Mesenteric fat pad (tissue), 1 donor: ENCODE measurements at places on chromosomes 5 and 9. TPM values are rescaled to one million over a fixed set of nuclear protein-coding genes. Genes with fewer than 3 reads are reported as not detected.

Gene LECT2
- not detected for total RNA-seq

Gene PHF24
- 0.39 TPM for total RNA-seq

Gene B4GALT7
- total RNA-seq, result 28.8 TPM

Gene LCNL1
- 0.71 TPM for total RNA-seq

Gene FOXD4
- 0.32 TPM for total RNA-seq

Gene PRRX2
- total RNA-seq, result 8.5 TPM

Gene PCDHGC3
- 46.8 TPM for total RNA-seq

Gene PAEP
- total RNA-seq, result not detected

Gene GZMA
- total RNA-seq, result 1.0 TPM

Gene PCDHGA5
- 2.7 TPM for total RNA-seq

Gene RAB24
- 23.1 TPM for total RNA-seq

Gene SYNPO
- total RNA-seq, result 174 TPM

Gene PTBP3
- 53.6 TPM for total RNA-seq

Gene FCN2
- 1.2 TPM for total RNA-seq

Gene LHX6
- total RNA-seq, result 20.9 TPM

Gene PCYOX1L
- 1.9 TPM for total RNA-seq

Gene ZNF366
- total RNA-seq, result 13.8 TPM

Gene SPATA31D4
- not detected for total RNA-seq

Gene ITGA1
- 62.3 TPM for total RNA-seq

DNA sequence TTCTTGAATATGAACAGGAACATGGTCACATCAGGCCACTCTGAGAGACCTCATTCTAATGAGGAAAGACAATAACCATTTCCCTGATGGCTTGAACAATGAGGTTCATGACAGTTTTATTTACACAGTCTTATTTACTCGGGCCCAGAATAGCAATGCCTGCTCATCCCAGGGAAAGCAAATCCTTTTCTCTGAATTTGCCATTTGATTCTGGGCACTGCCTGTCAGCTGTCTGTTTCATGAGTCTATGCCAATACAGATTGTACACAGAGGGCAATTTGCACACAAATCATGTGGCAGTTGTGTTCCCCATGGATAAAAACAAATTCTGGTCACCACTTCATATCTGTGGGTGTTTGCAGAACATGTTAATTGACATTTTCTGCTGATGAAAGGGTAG is 492.5 kb downstream of the ACTL7B start:
- DNase-seq, result no peak

DNA sequence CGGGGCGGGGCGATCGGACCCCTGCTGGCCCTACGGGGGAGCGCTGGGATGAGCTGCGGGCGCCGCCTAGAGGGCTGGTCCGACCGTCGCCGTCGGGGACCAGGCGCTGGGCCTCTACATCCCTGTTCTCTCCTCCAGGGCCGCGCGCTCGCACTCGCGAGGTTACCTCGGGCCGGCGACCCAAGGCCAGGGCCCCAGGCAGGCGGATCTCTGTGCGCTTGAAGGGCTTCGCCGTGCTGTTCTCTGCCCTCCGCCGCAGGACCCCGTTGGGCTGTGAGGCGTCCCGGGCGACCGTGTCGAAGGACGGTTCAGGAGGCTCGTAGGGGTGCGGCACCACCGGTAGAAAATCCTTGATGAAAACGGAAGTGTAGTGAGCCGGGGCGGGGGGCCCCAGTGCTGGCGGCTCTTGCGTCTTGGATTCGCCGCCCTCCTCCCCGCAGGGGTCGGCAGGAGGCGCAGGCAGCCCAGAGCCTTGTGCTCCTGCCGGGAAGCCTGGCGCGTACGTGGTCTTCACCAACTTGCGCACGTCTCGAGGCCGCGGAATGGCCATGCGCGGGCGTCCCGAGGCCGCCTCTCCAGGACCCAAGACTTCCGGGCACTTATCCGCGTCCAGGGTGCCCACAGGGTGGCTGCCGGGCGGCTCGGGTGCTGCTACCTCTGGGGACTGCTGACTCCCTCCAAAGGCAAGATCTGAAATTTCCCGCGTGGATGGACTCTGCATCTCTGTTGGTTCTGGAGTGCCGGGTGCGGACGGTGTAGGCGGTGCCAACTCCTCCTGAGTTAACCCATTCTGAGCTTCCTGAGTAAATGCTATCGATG is 2.0 kb downstream of the PROB1 start:
- no peak for DNase-seq

DNA sequence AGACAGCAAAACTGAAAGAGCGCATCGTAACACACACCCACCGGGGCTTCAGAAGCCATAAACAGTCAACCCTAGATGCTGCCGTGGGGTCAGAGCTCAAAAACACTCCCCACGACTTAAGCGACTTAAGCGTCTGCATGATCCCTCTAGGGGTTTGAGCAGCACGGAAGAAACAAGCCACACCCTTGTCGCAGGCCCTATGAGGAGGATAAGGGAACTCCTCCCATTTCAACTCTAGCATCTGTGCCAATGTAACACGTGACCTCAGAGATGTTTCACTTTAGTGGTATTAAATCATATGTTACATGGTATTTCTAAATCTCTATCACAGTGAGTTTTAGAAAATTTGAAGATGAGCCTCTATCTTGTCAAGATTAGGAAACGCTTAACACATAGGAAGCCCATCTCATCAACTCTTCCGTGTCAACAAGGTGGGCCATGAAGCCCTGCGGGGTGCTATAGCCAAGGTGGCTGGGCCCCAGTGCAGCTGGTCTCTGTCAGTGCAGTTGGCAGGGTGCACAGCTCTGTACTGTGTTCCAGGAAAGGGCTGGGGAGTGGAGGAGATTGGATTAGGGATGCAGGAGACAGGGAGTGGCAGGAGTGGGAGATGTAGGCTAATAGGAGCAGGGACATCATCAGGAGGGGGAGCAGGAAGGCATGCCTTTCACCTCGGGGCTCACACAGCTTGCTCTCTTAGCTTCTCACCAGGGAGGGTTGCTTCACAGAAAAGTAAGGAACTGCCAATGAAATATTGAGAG is 33.1 kb downstream of the ZCCHC9 start:
- DNase-seq, result no peak

GRCh38 chr5:74643111-74643562 is 2.6 kb upstream of the ENC1 start:
- DNase-seq, result no peak

DNA sequence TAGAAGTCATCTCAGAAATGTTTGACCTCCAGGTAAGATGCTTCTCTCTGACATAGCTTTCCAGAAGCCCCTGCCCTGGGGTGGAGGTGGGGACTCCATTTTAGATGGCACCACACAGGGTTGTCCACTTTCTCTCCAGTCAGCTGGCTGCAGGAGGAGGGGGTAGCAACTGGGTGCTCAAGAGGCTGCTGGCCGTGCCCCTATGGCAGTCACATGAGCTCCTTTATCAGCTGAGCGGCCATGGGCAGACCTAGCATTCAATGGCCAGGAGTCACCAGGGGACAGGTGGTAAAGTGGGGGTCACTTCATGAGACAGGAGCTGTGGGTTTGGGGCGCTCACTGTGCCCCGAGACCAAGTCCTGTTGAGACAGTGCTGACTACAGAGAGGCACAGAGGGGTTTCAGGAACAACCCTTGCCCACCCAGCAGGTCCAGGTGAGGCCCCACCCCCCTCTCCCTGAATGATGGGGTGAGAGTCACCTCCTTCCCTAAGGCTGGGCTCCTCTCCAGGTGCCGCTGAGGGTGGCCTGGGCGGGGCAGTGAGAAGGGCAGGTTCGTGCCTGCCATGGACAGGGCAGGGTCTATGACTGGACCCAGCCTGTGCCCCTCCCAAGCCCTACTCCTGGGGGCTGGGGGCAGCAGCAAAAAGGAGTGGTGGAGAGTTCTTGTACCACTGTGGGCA is 642 bp downstream of the CSF2 start:
- DNase-seq, result no peak

GRCh38 chr9:137353223-137354152 is 51.4 kb upstream of the NRARP start:
- DNase-seq, result no peak

- DNase-seq, result no peak
These were observed 29.9 kb downstream of the SHLD3 start for GRCh38 chr5:65654713-65655112.

DNA sequence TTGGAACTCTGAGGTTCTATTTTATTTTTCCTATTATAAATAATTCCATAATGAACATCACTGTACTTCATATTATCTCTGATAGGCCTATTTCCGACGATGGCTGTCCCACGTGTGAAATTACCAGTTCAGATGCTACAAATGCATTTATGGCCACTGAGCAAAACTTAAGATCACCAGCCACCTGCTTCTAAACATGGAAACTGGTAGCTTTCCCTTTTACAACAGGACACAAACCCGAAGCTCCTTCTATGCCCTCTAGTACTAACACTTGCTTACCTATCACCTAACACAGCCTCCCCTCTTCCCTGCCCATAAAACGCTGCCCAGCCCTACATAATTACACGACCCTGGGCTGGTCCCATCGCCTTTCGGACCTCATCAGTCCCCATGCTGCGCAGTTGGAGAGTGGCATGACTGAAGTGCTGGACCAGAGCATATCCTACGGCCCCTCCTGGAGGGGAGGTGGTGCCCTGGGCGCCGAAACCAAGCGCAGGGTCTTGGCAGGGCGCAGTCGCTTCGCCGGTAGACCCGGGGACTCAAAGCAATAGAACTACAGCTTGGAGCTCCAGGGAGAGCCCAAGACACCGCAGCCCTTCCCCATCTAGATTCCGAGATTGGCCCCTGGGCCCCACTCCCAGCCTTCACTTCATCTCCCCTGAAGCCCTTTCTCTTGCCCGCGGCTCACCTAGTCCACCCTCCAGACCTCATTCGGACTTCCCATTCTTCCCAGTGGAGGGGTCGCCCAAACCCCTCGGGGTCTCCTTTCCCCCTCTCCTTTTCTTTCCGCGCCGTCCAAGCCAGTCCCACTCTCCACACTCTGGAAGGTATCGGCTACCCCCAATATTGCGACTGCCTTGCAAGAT is 1.0 kb upstream of the SAP30L start:
- DNase-seq, result no peak

- no peak for DNase-seq
These were observed 67.4 kb upstream of the CCDC112 start for GRCh38 chr5:115363879-115364278.

GRCh38 chr9:112500842-112501241 is 14.2 kb downstream of the KIAA1958 start:
- no peak for DNase-seq

GRCh38 chr9:98150164-98150563 is 31.1 kb upstream of the TRIM14 start:
- DNase-seq, result peak; percentile 60

GRCh38 chr9:85516976-85517637 is 224.6 kb downstream of the AGTPBP1 start:
- DNase-seq, result no peak

DNA sequence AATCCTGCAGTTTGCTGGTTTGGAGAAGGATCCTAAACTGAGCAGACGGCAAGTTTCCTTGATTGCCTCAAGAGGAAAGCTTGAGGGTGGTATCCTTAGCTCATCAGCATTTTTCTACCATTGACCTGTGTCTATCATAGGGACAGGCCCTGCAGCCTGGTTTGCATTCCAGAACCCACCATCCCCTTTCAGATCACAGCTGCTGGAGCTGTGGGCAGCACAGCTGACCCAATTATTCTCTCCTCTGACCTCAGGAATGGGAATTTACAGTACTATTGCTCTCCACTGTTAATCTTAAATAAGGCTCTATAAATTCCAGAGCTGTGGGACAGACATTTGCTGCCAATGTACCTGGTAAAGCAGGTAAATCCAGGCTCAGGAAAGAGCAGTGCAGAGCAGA is 163.0 kb downstream of the SPOCK1 start:
- DNase-seq, result no peak

DNA sequence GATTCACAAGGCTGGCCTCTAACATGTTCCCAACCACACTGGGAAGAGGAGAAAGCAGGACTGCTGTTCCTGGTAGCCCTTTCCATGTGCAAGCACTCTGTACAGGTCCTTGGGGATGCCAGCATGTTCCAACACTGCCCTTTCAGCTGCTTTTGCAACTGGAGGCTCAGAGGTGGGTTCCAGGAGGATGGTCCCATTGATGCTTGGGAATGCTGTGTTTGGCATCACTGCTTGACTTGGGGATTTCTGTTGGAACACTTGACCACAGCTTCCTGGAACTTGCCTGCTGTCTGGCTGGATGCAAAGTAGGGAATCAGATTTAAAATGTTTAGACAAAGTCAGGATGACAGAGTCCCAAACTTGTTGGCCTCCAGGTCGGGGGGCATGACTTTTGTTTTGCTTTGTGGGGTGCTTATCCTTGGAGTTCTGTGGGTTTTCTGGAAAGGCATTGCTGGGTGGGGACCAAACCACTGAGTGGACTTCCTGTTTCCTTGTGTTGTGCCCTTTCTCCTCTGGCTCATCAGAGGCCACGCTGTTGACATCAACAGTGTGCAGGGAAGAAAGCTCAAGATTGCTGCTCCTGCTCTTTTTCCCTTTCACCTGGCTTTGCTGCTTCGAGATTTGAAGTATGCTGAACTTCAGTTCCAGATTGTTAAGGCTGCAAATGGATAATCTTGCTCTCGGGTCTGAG is 148.5 kb upstream of the RPS23 start:
- DNase-seq, result no peak

GRCh38 chr9:108130905-108131304 is 641.3 kb upstream of the KLF4 start:
- no peak for DNase-seq

GRCh38 chr5:81044868-81045267 is 84.7 kb downstream of the RASGRF2 start:
- no peak for DNase-seq

GRCh38 chr5:56564541-56565282 is 250.6 kb upstream of the MAP3K1 start:
- DNase-seq, result no peak

- no peak for DNase-seq
These were observed 197.9 kb downstream of the CFAP90 start for GRCh38 chr5:7653046-7653445.

- DNase-seq, result no peak
These were observed 49.9 kb upstream of the SLIT3 start for GRCh38 chr5:169350759-169351240.

- DNase-seq, result no peak
These were observed 31.5 kb upstream of the ZCCHC9 start for GRCh38 chr5:81269751-81270393.

DNA sequence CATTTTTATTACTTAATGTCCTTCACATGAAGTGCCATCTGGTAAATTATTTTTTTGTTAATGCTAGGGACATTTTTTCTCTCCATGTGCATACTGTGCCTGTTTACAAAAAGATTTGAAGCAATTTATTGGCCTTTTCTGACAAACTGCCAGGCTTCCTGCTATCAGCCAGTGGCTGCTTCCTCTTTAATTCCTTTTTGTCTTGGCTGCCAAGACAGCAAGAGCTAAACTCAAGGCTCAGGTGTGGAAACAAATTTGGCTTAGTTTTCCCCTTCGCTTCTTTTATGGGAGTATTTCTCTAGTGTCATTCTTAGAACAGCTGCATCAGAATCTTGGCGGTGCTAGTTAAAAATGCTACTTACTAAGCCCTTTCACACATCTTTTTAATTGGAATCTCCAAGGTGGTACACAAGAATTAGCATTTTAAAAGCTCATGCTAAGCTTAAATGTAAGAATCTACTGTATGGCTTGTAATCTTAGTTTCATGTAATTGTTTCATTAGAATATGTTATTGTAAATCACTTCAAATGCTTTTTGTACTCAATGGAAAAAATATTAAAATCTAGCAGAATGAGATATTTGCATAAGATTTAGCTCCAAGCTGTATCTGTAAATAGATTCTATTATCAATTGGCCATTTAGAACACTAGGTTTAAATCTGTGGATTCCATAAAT is 134.2 kb upstream of the RASGRF2 start:
- DNase-seq, result no peak

- DNase-seq, result no peak
These were observed 36.6 kb upstream of the VCAN start for GRCh38 chr5:83434946-83435345.

- no peak for DNase-seq
These were observed 24.3 kb downstream of the PTPDC1 start for GRCh38 chr9:94108584-94108983.

- DNase-seq, result no peak
These were observed 396.1 kb upstream of the GRIA1 start for GRCh38 chr5:153094333-153094732.
